ENCODE measurements at places on chromosomes 12 and 14.

DNA sequence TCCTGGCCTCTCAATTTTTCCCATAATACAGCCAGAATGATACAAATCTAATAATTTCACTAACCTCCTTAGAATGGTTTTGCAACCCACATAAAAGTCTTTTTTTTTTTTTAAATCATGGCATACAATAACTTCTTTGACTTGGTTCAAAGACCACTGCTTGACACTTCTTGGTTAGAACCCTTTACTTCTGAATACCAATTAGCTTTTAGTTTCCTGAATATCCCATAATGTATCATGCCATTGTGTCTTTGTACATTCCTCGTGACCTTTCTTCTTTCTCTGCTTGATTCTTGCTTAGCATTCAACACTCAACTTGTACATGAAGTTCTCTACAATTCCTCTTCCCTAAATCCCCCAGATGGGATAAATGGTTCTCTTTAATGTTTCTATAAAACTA, 19.3 kb downstream of the KLHL28 start:
- DNase-seq = no peak

DNA sequence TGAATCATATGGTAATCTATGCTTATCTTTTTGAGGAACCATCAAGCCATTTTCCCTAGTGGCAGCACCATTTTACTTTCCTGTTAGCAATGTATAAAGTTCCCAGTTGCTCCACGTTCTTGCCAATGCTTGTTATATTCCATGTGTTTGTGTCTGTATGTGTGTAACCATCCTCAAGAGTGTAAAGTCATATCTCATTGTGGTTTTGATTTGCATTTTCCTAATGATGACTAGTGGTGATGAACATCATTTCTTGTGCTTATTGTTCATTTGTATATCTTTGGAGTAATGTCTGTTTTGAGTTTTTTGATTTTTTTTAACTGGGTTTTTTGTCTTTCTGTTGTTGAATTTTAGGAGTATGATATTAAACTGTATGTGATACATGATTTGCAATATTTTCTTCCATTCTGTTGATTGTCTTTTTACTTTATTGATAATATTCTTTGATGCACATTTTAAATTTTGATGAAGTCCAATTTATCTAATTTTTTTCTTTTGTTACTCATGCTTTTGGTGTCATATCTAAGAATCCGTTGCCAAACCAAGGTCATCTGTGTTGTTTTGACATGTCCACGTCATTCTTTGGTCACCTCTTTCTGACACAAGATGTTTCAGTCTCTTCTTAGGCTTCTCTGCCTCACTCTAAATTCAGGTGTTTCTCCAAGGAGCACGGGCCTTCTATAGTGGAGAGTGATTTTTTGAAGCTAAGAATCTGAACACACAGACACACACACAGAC, 36.1 kb downstream of the PPHLN1 start:
- no peak for DNase-seq

DNA sequence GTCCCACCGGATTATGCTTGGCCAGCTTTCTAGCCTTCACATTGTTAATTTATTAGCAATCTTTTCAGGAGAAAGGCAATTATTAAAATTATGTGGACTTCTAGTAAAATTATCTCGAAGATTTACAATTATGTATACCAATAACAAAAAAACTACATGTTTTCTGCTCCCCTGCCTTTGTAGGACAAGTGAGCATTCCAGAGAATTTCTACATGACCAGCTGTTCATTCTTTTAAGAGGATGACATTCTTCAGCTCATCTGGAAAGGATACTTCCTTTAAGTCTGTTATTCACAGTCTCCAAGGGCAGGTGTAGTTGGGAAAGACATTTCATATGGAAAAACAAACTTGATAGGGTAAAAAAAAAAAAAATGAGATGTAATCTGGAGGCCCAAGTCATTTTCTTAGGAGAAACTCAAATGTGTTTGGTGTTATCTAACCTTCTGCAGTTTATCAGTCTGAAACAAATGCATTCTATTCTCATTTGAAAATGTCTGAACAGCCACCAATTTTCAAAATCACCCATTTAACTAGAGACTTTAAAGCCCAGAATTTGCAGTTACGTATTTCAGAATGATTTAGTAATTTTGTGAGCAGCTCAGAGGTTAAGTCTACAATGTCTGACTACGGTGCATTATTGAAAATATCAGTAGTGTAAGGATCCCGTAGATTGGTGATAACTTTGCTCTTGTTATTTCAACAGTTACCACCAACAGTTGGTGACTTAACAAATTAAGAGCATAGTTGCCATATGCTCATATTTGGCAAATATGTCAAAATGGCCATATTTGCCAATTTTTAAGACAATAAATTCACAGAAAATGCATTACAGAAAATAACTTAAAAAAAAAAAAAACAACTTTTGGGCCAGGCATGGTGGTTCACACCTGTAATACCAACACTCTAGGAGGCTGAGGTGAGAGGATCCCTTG, 1.8 kb upstream of the PHLDA1 start:
- no peak for DNase-seq

- DNase-seq = no peak
These were observed 717 bp downstream of the PKP2 start for GRCh38 chr12:32895688-32896431.

DNA sequence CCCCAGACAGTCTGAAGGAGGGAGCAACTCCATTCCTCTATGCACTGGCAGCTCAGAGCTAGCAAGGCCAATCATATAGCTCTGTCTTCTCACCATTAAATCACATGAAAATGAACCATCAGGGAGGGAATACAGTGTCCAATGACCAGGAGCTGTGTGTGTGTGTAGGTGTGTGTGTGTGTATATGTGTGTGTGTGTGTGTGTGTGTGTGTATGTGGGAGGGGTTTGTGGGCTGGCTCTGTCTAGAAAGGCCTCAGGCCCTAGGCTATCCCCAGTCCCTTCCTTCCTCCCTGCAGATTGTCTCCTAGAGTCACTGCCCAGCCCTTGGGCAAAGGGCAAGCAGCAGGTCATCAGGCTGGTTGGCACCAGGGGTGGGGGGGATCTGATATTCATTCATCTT, 5.7 kb upstream of the SUSD6 start:
- DNase-seq = no peak

DNA sequence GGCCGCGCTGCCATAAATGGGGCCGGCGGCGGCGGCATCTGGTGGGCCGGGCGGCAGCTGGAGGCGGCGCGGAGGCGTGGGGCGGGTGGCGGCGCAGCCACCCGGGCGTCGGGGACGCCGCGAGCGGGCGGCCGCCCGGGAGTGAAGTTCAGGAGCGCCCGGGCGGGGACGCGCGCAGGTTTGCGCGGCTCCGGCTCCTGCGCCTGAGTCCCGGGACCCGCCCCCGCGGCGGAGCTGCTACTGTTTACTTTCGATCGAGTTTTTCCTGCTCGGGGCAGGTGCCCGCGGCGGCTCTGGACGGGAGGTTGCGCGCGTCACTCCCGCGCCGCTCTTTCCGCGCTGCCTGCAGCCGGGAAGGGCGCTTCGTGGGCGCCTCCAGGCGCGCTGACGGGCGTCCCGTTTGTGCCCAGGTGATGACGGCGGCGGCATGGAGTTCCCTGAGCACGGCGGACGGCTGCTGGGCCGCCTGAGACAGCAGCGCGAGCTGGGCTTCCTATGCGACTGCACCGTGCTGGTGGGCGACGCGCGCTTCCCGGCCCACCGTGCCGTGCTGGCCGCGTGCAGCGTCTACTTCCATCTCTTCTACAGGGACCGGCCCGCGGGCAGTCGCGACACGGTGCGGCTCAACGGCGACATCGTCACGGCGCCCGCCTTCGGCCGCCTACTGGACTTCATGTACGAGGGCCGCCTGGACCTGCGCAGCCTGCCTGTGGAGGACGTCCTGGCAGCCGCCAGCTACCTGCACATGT, at the start of gene ZBTB42:
Gene ZBTB42, plus strand, starts transcription at position 331 of the 749 bp plus-strand sequence. Its CDS starts 97 bp downstream, at position 428.
- peak; percentile 52 for DNase-seq

DNA sequence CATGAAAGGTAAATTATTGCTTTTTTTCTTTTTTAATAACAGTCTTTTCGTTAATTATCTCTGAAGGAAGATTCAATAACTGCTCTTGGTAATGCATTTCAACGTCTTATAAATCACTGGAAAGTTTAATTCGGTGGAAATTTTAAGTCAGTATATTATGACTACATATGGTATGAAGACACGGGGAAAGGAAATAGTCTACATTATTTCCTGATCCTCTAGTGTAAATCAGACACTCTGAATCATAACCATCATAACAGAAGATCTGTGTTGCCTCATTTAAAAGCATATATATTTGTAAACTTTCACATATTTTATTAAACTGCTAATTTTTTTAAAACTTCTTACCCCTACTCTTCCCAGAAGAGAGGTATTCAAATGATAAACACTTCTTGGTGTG, 53.7 kb downstream of the EFCAB11 start:
- no peak for DNase-seq

GRCh38 chr14:25252793-25253192, 202.8 kb upstream of the STXBP6 start:
- no peak for DNase-seq

- DNase-seq = peak; percentile 36
These were observed 21.0 kb upstream of the PSMC1 start for GRCh38 chr14:90235179-90235976.

DNA sequence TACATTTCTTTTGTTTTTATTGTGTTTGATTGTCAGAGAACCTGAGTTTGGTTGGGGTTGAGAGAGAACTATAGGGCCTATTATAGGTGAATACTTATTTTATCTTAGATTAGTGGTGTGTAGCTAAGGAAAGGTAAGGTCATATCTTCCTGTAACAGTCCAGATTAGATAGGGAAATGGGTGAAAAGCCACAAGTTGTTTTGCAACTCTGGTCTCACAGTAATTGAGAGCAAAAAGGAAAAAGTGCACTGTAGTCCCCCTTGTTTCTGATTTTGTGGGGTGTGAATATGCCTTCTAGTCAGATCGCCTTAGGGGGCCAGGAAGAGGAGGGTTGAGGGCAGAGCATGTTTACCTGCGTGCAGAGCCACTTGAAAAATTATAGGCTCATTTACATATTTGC, 8.9 kb downstream of the MSRB3 start:
- no peak for DNase-seq

GRCh38 chr14:102000902-102001301, 36.5 kb downstream of the DYNC1H1 start:
- no peak for DNase-seq

DNA sequence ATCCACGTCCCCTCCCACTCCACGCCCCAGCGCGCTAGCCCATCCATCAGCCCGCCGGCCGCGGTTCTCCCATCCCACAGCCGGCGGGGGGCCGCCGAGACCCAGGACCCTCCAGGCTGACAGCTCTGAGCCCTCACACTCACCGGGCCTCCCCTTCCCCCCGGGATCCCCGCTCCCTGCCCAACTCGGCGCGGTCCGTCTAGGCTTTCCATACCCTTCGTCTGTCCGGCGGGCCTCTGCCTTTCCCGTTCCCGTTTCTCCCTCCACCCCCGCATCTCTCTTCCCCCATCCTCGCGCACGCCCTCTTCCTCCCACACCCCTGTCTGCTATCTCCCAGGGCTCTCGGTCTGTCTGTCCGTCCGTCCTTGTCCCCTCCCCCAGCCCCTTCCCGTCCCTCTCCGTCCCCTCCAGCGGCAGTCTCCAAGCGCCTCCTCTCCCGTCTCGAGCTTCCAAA, 726 bp downstream of the ZFHX2 start:
- no peak for DNase-seq

DNA sequence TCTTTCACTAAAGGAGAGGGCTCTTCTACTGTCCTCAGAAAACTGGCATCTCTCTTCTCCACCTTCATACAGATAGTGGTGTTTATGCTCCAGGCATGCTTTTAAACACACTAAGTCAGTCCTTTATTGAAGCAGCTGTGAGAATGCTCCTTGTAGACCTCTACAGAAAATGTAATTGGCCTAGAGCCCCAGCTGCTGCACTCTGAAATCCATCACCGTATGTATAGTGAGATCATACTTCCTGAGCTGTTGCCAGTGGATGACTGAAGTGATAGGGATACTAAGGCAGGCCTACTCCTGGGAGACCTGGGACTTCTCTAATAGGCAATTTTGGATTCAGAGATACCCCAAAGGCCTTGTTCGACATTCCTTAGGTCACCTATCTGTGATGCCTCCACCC, 535.4 kb downstream of the RPS29 start:
- no peak for DNase-seq

- no peak for DNase-seq
These were observed 30.5 kb upstream of the CSRP2 start for GRCh38 chr12:76909290-76909689.

DNA sequence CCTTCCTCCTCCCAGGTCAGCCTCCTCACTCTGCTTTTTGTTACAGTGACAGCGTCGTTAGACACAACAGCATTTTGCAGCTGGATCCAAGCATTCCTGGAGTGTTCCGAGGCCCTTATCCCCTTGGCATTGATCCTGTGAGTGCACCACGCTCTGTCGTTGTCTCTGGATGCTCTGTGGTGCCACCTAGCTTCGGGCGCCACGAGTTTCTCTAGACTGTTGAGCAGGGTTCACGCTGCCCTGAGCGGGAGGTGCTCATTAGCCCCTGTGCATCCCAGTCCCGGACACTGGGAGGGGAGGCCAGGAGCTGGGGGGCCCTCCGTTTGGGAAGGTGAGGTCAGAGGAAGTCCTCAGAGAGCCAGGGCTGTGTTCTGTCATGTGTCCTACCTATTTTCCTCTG, 17.3 kb upstream of the DNAH10 start:
- no peak for DNase-seq

DNA sequence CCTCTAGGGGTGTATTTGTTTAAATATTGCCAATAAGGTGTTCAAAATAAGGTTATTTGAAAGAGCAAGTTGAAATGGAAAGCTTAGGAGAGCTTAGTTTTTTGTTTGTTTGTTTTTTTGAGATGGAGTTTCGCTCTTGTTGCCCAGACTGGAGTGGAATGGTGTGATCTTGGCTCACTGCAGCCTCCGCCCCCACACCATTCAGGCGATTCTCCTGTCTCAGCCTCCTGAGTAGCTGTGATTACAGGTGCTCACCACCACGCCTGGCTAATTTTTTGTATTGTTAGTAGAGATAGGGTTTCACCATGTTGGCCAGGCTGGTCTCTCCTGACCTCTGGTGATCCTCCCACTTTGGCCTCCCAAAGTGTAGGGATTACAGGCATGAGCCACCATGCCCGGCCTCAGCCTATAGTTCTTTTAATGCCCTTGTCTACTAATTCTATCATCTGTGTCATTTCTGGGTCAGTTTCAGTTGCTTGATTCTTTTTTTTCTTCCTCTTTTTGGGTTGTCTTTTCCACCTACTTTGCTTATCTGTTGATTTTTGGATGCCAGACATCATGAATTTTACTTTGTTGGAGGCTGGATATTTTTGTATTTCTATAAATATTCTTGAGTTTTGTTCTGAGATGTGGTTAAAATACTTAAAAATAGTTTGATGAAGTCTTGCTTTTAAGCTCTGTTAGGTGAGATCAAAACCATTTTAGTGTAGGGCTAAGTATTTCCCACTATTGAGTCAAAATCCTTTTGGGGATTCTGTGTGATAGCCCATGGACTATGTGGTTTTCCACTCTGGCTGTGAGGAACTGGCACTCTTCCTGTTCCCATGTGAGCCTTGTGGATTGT, 18.7 kb downstream of the RCOR1 start:
- DNase-seq = no peak
